HCT116 (cell line): ENCODE measurements at places on chromosomes 5 and 9. TPM values are rescaled to one million over a fixed set of nuclear protein-coding genes. Genes with fewer than 3 reads are reported as not detected.

- no peak for DNase-seq
Measured at GRCh38 chr5:35954175-35954574, 15.8 kb upstream of the CAPSL start.

- DNase-seq, result no peak
Measured at GRCh38 chr5:139147483-139148087, 50.6 kb downstream of the SIL1 start.

DNA sequence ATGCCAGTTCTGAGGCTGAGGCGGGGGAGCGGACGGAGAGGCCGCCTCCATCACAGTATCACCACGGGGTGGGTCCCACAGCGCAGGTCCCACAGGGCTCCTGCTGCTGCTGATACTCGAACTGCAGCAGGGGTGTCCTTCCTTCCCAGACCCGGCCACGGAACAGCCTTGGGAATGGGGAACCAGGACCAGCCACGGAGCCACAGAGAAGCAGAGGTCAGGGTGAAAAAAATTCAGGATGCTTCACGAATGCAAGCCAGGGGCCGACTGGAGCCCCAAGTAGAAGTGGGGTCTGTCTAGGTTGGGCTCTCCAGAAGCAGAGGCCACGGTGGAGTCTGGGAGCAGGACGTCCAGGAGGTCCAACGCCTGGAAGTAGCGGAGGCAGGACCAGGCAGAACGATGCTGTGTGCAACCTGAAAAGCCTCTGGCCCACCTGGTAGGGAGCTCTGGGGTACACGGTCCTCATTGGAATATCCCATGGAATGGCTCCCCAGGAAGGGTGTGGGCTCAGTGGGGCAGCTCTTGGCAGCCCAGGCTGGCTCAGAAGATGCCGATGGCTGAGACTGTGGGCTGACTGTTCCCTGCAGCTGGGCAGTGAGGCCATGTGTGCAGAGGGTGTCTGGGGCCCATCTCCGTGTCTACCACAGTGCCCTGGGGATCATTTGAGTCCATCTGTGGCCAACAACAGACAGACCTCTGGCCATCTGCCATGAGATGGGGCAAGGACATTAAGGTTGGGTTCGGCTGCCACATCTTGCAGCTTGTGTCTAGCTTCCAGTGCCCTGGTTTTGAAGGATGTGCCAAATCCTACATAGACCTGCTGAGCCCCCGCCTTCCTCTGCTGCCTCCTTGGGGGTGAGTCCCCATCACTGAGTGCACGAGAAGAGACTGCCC, 66.9 kb upstream of the FCN1 start:
- DNase-seq, result no peak

DNA sequence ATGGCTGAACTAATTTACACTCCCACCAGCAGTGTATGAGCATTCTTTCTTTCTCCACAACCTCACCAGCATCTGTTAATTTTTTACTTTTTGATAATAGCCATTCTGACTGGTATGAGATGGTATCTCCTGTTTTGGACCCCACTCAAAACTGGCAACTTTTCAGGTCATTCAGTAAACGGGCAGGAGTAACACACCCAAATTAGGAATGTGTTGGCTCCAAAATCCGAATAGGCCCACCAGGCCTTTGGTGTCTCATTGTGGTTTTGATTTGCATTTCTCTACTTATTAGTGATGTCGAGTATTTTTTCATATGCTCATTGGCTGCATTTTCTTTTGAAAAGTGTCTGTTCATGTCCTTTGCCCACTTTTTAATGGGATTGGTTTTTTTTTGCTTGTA, 517.1 kb downstream of the TMEM232 start:
- no peak for DNase-seq

- no peak for DNase-seq
Measured at GRCh38 chr5:121038438-121038837, 574.3 kb downstream of the PRR16 start.

DNA sequence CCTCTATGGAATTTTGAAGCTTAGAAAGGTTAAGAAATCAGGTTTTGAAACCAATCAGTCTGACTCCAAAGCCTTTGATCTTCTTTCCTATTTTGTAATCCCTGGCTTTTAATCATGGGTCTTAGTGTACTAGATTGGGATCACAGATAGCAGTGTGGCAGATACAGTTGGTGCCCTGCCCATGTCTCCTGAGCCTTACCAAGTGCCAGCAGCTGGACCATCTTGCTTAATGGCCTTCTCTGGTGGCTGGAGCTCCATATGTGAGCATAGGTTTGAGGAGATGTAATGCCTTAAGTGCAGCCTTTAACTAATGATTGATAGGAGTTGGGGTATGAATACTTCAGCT, 16.7 kb upstream of the RIC1 start:
- DNase-seq, result no peak

DNA sequence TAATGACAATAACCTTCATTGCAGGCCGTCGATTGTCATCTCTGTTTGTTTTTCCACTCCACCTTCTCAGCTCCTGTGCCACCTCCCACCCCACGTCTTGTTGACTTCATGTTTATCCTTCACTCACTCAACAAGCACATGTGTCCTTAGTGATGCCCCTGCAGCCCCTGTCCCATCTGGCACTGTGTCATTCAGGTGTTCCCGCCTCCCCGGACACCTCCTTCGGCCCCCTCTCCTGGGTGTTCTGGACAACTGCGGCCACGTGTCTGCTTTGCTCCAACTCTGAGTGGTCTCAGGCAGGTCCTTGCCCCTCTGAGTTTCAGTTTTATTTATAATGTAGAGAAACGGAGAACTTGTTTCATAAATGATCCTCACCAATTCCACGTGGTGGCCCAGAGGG, 91.0 kb upstream of the COL5A1 start:
- DNase-seq, result no peak

GRXCR2 gene
- total RNA-seq, result not detected

DNA sequence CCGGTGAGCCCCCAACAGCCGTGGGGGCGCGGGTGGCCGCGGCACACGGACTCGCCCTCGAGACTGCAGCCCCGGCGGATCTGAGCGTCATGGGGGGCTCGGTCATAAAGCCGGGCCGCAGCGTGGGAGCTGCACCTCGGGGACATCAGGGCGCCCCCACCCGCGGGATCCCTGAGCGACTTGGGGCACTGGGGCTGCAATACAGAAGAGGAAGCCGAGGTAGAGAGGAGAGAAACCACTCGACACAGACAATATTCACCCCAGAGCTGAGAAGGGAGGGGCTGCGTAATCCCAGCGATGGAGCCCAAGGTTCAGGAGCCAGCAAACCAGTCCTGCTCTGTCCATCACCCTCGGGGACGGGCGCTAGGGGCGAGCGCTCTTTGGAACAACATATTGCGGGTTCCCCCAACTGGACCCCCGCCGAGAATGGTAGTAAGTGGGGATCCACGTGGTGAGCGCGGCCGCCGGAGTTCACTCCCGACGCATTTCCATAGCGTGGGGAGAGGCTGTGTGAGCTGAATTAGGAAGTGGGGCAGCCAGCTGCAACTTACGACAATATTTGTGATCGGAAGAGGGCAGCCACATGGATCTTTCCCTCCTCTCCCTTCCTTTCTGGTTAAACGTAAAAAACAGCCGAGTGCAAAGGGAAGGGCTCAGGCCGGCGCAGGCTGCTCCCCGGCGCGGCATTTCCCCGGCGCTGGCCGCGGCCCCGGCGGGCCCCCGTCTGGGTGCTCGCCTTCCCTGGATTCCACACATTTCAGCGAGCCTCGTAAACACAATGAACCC, 9.9 kb downstream of the PTCH1 start:
- no peak for DNase-seq

IFNA8 gene
- total RNA-seq, result not detected

DNA sequence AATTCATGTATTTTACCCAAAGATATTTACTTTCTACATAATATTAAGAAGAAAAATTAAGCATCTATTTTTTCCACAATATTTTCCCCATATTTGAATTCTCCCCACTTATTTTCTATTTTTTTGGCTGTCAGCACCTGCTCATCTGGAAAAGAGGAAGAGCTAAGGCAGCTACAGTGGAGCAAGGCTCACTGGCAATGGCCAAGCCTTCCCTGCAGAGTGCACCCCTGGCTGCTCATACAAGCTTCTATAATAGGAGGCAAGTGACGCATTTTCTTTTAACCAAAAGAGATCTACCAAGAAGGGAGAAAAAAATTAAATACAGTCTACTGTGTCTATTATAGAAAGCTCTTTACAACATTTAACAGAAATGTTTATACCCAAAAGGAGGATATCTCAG, 72.5 kb downstream of the AUH start:
- DNase-seq, result no peak

- DNase-seq, result no peak
Measured at GRCh38 chr5:149405550-149406202, 26.6 kb upstream of the IL17B start.

- DNase-seq, result no peak
Measured at GRCh38 chr5:168286386-168286785, 5.1 kb upstream of the WWC1 start.

TMC1 gene
- 0.57 TPM for total RNA-seq

NSA2 gene
- total RNA-seq, result 108 TPM

DNA sequence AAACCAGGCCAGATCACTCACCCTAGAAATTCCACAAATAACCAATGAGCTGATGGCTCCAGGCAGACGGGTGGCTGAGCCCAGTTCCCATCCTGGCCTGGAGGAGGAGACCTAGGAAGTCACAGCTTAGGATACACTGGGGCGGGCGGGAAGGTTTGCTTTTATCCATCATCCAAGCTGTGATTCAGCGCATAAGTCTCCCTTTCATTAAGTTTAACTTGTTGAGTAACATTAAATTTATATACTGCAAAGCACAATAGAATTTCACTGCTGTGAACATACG, 55.7 kb downstream of the THBS4 start:
- DNase-seq, result no peak

SHB gene
- total RNA-seq, result 28.7 TPM

GRCh38 chr9:13446938-13447842, 167.7 kb upstream of the MPDZ start:
- DNase-seq, result no peak

DNA sequence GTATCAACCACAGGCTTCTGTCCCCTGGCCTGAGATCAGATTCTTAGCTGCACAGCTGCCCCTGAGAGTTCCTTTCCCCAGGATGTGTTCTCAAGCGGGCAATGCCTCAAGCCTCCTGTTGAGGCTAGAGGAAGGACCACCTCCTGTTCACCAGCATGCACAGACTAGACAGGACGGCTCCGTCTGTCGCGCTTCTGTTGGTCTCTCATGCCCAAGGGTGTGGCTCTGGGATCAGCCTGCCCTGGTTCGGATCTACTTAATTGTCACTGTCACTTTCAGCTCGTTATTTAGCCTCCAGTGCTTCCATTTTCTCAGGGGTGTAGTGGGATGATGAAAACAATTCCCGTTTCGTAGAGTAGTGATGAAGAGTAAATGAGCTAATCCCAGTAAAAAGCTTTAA, 103.1 kb downstream of the KCNIP1 start:
- DNase-seq, result no peak

GRCh38 chr5:156624686-156625085, 225.4 kb upstream of the PPP1R2B start:
- no peak for DNase-seq

GRCh38 chr9:1775230-1775629, 239.9 kb upstream of the SMARCA2 start:
- no peak for DNase-seq

DNA sequence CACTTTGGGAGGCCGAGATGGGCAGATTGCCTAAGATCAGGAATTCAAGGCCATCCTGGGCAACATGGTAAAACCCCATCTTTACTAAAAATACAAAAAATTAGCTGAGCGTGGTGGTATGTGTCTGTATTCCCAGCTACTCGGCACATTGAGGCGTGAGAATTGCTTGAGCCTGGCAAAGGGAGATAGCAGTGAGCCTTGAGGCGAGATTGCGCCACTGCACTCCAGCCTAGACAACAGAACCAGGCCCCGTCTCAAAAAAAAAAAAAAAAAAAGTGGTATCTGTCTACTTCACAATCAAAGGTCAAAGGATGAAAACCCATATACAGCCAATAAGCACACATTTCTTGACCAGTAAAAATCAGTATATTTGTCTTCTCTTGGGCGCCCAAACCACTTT, 728.5 kb upstream of the ADAMTS16 start:
- DNase-seq, result no peak

DNA sequence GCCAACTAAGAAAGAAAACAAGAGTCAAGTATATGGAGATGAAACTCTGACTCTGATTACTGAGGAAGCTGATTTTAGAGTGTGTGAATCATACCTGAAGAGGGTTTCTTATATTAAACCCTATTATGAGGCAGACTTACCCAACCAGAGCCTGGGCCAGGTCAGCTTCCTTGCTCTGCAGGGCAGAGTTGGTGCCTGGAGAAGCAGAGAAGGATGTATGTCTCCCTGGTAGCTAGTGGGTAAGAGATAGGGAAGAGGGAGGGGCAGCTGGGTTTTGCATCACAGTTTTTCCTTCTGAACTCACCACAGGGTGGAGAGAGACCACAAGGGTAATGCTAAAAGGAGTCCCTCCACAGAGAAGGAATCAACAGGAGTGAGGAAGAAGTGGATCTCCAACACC, 104.1 kb downstream of the CMYA5 start:
- no peak for DNase-seq

DNA sequence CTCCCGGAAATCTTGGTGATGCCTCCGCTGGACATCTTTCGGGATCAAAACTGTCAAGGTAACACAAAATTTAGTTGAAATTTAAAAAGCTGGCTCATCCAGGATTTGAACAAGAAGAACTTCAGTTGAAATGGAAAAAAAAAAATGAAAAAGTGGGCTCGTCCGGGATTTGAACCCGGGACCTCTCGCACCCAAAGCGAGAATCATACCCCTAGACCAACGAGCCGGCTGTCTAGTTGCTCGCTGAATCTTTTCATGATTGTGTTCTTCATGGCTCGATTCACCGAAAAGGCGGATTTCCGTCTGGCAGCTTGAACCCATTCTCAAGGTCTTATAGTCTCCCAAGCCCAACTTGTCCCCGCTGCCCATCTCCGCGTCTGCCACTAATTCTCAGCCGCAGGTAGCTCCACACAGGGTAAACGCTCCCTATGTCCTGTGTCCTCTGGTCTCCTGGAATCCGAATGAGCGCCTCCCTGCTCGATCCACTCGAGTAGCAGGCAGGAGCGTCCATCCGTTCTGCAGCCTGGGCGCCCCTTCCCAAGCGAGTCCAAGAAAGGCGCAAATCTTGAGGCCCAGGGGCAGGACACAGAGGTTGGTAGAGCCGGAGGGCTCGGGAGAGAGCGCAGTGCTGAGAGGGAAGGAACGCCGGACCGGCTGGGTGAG, 16.2 kb downstream of the TRIM7 start:
- peak; percentile 71 for DNase-seq

GRCh38 chr5:137736496-137736895, 607 bp upstream of the KLHL3 start:
- no peak for DNase-seq

PCDHB5 gene
- total RNA-seq, result not detected

LRRC70 gene
- 0.37 TPM for total RNA-seq

TRPM3 gene
- not detected for total RNA-seq

DNA sequence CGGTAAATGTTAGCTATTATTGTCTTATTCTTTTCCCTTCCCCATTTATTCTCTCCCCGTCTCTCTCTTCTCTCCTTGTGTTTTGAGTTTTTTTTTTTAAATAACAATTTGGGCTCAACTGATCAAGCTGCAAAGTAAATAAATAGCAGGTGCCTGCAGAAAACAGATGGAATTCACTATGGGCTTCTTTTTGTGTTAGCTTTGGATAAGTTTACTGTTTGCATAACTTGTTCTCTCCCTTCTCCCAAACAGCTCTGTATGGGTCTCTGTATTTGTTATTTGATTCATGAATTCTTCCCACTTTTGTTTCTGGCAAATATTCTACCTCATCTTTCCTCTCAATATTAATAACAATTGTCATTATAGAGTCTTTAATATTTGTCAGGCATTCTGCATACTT, 111.8 kb upstream of the ASTN2 start:
- DNase-seq, result no peak

- no peak for DNase-seq
Measured at GRCh38 chr9:32873131-32873530, 89.8 kb downstream of the TMEM215 start.
